ENCODE measurements at places on chromosomes 6 and 20.

GRCh38 chr20:36407199-36407733, 101.1 kb downstream of the DLGAP4 start:
- DNase-seq: no peak

GRCh38 chr20:5844063-5844681, 94.0 kb downstream of the SHLD1 start:
- DNase-seq: peak; percentile 69

DNA sequence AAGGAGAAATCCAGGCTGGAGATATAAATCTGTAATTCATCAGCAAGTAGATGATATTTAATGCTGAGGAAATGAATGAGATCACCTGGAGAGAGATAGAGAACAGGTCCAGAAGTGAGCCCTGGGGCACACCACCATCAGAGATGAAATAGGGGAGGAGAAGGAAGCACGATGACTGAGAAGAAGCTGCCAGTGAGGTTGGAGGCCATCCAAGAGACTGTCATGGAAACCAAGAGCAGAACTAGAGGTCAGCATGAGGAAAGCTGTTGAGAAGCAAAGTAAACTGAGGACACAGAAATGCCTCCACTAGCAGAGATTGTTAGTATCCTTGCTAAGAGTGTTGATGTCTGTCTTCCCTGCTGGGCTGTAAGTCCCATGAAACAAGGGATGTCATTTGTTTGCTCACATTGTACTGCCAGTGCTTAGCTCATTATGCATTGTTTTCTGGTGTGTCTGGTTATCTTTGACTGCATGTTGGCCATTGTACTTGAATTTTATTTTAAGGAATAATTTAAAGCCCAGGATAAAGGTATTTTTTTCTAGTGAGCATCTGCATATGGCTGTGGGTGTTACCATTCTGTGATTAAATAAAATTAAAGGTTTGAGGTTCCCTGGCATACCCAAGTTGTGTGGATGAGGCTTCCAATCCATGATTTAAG, 35.8 kb downstream of the CDH22 start:
- no peak for DNase-seq

GRCh38 chr6:14129575-14129974, 12.0 kb downstream of the CD83 start:
- DNase-seq: no peak

Data from activated CD4-positive, alpha-beta T cell treated with anti-CD3 and anti-CD28 coated beads, Interleukin-2, amount 50 U/mL, for 48 hours (primary cell).